ENCODE measurements at places on chromosomes 3 and 15. TPM values are rescaled to one million over a fixed set of nuclear protein-coding genes. Genes with fewer than 3 reads are reported as not detected.

- DNase-seq: no peak
Measured at GRCh38 chr15:77044228-77045042, 26.5 kb downstream of the TSPAN3 start.

LIPC gene
- total RNA-seq: not detected

- no peak for DNase-seq
Measured at GRCh38 chr3:149585401-149585726, 72.5 kb downstream of the WWTR1 start.

GRCh38 chr3:109413049-109413448 is 75.7 kb upstream of the DPPA4 start:
- DNase-seq: no peak

- DNase-seq: no peak
Measured at GRCh38 chr3:178665747-178666146, 129.5 kb downstream of the KCNMB2 start.

DNA sequence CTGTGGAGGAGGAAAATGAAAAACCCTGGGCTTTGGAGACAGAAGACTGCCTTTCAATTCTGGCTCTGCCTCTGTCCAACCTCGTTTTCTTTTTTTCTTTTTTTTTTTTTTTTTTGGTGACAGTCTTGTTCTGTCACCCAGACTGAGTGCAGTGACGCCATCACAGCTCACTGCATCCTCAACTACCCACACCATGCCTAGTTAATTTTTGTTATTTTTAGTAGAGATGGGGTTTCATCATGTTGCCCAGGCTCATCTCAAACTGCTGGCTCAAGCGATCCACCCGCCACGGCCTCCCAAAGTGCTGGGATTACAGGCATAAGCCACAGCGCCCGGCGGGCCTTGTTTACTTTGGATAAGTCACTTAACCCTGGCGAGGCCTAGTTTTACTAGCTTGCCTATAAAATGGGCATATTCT is 66.3 kb upstream of the SLC25A26 start:
- DNase-seq: no peak

DNA sequence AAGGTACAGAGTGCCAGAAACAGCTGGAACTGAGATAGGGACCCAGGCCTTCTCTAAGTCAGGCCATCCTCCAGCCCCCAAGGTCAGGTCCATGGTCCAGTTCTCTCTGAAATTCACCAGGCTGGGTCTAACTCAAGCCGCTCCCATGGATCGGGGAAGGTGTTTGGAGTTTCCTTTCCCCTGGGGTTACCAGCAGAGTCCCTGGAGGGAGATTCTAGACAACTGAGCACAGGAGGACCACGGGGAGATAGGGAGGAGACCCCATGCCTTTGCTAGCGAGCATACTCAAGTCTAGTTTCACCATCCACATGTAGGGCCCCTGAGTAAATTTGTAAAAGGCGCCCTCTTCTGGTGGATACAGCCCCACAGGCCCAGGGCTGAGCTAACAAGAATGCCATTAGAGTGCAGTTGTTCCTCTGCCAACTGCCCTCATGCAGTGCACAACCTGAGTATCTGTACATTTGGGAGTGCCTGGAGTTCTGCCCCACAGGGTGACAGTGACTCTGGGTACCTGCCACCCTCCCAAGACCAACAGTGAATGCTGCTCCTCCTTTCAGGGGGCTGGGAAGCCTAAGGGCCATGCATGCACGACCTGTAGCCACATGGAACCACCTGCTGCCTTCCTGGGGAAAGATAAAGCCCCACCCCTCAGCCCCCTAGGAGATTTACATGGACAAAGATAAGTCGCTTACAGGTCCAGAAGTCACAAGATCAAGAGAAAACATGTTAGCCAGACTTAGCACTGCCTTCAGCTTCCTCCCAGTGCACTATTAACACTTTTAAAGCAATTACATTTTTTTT is 89.0 kb downstream of the IQSEC1 start:
- no peak for DNase-seq

ACAN gene
- total RNA-seq: 1.4 TPM

TIMP4 gene
- total RNA-seq: 280 TPM

- no peak for DNase-seq
Measured at GRCh38 chr3:48688032-48688736, 2.5 kb upstream of the NCKIPSD start.

- DNase-seq: no peak
Measured at GRCh38 chr3:126491221-126492013, 15.7 kb upstream of the ZXDC start.

GRCh38 chr15:61200626-61201025 is 28.5 kb downstream of the RORA start:
- no peak for DNase-seq

DNA sequence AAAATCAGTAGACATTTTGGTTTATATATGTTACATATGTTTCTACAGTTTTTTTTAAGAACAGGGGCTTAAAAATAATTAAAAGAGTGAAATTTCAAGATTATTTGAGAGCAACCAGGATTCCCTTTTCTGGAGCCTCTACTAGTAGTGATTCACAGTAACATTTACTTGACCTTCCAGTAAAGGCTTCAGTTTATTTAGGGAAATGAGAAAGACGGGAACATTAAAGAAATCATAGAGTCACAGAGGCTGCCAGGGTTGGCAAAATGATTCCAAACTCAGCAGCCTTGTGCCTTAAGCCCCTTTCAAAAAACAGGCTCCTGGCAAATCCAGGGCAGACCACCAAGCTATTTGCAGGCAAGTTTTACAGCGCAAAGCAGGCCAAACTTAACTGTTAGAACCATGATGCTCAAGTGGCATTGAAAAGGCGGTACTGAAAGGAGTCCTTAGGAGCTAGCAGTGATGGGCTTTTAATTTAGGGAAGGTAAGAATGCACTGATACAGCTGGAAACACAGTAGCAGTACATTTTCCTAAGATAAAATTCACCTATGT is 201.1 kb upstream of the ADAMTS9 start:
- no peak for DNase-seq

GRCh38 chr3:1506090-1506489 is 413.3 kb downstream of the CNTN6 start:
- DNase-seq: no peak

GRCh38 chr3:71127052-71127831 is 456.3 kb downstream of the FOXP1 start:
- no peak for DNase-seq

- no peak for DNase-seq
Measured at GRCh38 chr3:153749070-153749610, 372.1 kb upstream of the ARHGEF26 start.

DNA sequence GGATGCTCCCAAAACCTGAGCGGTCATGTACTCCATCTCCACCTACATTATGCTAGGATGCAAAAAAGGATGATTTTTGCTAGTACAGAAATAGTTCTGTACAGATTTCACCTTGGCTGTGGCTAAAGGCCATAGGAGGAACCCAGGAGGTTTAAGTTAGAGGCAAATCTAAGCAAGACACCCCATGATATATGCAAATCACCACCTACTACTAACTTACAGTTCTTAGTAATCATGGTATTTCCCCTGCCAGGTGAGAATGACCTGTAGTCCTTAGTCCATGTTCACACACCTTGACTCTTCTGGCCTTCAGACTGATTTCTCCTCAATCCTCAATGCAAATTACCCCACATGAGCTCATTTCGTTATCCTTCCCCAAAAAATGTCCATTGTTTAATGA is 154.2 kb downstream of the IMPG2 start:
- DNase-seq: no peak

MCF2L2 gene
- 0.16 TPM for total RNA-seq

ADGRG7 gene
- not detected for total RNA-seq

DNA sequence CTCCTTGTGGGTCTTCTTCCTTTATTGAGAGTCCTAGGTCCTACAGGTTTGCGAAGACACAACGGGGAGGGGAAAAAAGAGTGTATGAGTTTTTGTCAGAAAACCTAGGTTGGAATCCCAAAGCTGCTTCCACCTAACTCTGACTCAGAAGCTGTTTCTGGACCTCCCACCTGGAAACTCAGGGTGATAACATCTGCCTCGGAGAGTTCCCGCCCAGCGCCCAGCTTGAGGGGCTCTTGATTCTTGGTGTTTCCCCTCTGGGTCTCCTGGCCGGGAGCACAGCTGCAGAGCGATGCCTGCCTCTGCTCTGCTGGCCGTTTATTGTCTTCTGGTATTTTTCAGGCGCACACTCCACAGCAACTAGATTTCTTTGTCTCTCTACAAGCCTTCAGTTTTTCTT is 52.9 kb upstream of the MYZAP start:
- no peak for DNase-seq

NRG4 gene
- total RNA-seq: not detected

GRCh38 chr15:31304751-31305365 is 21.8 kb upstream of the KLF13 start:
- DNase-seq: no peak

ATP8B4 gene
- total RNA-seq: 31.5 TPM

SHC4 gene
- total RNA-seq: not detected

CCDC9B gene
- total RNA-seq: 10.6 TPM

DNA sequence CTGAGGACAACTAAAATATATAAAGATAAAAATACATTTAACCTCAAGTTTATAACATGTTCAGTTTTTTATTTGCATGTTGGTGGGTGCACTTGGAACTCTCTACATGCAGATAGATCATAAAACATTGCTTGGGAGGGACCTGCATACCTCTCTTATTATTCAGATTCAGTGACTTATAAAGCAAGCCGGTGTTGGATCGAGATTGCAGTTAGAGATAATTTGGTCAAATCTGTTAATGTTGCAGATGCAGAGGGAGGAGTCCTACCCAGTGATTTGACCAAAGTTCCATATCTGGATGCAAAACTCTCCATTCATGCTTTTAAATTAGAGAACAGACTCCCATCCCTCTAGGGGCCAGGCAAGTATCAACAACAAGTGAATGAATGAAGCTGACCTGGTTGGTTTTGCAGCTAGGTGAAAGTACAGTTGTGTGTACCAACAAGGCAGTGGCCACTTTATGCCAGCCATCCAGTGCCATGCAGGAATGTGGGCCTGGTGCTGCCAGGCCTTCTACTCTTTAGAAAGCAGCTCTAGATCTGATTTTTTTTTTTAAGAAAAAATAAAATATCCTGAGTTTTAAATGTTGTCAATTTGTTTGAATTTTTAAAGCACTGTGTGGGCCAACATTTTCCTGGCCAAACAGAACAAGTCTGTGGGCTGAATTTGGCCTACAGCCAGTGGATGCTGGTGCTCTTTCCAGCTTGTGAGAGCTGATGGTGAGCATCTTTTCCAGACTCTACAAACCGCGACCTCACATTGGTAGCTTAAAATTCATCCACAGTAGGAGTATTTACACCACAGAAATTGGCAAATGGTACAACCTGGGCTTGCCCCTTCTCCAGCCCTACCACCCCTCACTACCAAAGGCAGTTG is 12.3 kb downstream of the CDIN1 start:
- no peak for DNase-seq

DNA sequence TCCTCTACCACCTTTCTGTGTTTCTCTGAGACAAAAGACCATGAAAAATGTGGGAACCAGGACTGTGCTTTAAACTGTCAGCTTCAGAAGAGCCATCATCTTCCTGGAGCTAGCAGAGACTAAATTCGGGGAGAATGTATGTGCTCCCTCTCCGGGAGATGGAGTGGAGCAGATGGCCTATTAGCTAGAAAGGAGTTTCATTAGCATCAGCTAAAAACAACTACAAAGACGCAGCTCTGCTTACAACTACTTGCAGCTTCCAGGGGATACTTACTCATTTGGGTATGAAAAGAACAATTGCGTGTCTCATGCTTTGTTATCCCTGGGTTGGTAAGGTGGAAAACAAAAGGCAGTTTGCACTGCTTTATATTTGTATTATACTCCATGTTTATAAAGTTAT is 159.6 kb downstream of the MFSD1 start:
- DNase-seq: no peak

MELTF gene
- total RNA-seq: 28.2 TPM

DNA sequence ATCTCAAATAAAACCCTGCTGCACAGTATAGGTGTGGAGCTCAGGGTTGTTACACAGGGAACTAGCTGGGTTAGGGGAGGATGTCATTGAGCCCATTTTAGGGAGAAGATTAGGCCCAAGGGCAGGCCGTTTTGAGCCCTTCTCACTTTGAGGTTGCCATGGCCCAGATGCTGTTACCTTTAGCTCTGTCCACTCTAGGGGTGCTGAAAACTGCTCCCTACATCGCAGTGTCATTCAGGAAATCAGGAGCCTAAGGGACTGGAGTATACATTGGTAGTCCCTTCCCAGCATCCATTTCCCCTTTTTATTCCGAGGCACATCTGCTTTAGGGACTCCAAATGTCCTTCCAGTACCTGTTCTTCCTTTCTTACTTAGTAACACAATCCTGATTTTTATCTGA is 79.0 kb upstream of the SELENOK start:
- DNase-seq: no peak

DNA sequence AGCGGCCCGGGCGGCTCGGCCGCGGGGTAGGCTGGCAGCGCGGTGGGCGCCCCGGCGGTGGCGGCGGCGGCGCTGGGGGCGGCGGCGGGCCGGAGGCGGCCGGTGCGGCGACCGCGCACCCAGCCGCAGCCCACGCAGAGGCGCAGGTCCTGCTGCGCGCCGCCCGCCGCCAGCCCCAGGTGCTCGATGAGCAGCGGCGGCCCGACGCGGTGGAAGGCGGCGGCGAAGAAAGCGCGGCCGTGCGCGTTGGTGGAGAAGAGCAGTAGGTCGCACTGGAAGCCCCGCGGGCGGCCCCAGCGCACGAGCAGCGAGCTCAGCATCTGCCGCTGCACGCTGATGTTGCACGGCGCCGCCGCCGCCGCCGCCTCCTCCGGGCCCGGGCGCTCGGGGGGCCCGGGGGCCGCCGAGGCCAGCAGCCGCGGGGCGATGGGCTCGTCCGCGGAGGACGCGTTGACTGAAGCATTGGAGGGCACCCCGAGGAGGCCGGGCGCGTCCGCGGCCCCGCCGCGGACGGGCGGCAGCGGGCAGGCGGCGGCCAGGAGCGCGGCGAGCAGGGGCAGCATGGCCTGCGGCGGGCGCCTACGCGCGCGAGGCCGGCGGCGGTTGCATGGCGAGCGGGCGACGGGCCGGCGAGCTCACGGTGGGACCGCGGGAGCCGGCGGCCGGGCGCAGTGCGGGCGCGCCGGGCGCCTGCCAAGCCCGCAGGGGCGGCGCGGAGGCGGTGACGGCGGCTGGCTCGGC is 452 bp downstream of the TMEM158 start:
- DNase-seq: no peak

GHSR gene
- not detected for total RNA-seq

GRCh38 chr3:130393594-130393993 is 48.1 kb downstream of the COL6A5 start:
- DNase-seq: no peak

GRCh38 chr3:127825756-127826155 is 3.4 kb upstream of the MGLL start:
- no peak for DNase-seq

- DNase-seq: no peak
Measured at GRCh38 chr3:82353306-82354171, 592.1 kb upstream of the GBE1 start.

SPSB4 gene
- 1.1 TPM for total RNA-seq

DNA sequence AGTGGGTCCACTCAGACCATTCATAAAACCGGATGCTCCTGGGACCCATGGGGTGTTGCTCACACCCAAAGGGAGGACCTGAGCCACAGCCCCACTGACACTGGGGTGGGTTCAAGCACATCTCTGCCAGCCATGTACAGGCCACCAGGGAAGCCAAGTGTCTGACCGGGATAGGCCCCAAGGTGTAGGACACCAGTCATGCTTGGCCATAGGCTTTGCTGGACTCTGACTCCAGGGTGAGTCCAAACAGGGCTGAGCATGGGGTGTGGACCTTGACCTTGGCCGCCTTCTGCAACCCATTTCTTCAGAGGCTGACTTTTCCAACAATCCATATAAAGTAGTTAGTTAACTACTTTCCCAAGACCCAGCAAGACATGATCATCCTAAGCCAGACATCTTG is 31.4 kb upstream of the DUSP7 start:
- DNase-seq: no peak

- DNase-seq: no peak
Measured at GRCh38 chr3:65788461-65788860, 250.3 kb downstream of the MAGI1 start.

GRCh38 chr3:45518376-45519135 is 76.0 kb upstream of the LIMD1 start:
- DNase-seq: no peak

IL5RA gene
- not detected for total RNA-seq
